T-cell (primary cell): ENCODE measurements at places on chromosomes 1 and 21.
A peak's percentile ranks its signal among the peaks of the same experiment; 100 is the strongest.

DNA sequence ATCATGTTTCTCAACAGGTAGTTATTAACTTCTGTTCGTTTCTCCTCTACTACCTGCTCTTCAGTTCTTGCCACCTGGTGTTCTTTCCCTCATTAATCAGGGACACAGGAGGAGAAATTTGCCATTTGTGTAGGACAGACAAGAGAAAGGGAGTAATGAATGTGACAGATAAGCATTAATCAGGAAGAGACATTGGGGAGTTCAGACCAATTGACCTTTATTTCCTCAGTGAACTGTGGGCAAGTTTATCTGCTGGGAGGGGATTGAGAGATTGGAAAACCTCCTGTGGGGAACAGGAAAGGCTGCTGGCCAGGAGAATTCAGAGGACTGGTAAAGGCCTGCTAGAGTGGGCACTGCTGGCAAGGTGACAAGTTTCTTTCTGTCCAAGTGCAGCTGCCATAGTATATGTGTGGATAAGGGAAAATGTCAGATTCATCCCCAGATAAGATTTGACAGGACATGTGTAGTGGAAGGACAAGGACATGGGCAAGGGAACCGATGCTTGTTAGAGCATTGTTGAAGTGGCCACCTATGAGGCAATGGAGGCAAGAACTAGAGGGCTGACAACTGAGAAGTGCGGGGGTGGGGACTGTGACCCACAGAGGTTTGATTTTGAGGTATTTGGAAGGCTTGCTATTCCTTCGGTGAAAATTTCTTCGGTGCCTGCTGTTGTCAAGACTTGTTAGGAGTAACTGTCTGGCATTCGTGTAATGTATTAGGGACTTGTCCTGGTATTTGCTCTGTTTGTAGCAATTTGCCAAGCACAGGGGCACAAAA is 12.6 kb downstream of the SZT2 start:
- DNase-seq, result no peak

DNA sequence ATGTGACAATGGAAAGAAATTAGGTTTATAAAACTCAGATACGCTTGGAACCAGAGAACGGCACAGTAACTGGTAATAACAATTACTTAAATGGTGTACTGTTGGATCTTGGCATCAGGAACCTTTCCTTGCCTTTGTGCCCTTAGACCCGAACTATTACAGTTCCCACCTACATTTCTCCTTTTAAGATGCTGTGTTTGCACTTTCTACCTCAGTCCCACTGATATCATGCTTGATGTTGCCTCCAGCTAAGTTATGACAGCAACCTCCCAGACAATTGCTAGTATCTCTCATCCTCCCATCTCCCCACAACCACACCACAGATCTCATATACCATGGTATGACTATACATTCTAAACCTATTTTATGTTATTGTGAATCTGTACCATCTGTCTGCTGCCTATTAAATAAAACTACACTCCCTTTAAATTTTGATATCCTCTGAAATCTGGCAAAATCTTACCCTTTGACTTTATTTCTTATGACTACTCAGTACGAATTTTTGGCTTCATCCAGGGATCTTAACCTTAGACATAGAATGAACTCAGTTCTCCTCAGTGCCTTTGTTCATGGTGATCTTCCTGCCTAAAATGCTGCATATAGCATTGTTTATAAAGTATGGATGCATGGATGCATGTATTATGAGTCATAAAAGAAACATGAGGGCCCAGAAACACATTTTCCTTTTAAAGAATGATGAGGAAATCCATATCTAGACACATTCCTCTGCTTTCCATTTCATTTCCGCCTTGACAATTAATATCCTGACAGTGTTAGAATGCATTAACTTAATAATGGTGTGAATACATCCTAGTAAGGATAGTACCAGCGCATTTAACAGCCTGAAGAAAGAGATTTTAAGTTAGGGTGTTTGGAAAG is 64.1 kb downstream of the LRRC8D start:
- DNase-seq, result no peak

DNA sequence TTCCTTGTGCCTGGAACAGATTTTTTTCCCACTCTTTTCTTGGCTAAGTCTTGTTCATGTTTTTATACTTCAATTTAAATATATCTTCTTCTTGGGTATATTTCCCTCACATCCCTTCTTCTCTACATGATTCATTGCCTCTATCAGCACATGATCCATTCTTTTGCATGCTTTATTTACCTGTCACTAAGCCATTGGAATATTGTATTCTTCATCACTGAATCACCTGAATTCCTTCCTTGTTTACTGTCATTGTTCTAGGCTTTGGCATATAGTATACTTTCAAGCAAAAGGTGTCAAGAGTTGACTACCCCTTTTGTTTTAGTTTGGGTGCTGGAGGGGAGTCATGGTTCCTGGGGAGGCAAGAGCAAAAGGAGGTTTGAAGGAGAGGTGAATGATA is 464.5 kb upstream of the LRRC7 start:
- DNase-seq, result no peak

- DNase-seq, result no peak
These were observed 4.2 kb downstream of the OLFML2B start for GRCh38 chr1:162019446-162019845.

GRCh38 chr1:32886004-32886827 is at the start of gene HPCA:
Gene HPCA, plus strand, starts transcription at chr1:32886491. Its CDS starts 2,408 bp downstream, at chr1:32888899.
- peak; percentile 14 for DNase-seq

DNA sequence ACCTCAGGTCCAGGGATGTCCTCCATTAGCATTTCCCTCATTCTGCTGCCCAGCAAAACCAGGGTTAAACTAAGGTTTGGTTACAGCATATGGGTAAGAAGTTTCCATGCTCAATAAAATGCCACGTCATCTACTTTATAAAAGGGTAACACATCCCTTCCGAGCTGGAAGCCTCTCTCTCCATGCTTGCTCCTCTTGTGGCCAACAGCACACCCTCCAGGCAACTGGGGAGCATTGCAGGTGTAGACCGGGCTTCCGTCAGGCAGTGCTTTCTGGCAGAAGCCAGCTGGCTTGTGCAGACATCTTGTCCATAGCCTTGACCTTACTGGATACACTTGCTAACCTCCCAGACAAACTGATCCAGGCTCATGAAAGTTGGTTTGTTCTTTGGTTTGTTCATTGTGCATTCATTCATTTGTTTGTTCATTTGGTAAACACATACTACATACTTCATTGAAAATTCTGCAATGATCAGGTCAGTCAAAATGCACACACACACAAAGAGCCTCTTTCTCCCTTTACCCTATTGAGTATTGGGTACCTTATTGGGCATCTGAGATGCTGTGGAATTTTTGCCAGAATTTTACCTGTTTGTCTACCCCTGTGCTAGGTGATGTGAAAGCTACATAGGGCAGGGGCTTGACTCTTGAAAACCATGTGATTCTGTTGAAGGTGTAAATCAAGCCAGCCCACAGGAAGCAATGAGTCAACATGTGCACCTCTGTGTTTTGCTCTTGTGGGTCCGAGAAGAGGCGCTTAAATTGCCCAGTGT is 422.8 kb downstream of the CAMTA1 start:
- DNase-seq, result no peak

GRCh38 chr1:187689129-187689528 is 860.4 kb downstream of the PLA2G4A start:
- DNase-seq, result no peak

GRCh38 chr1:218748071-218748470 is 402.9 kb downstream of the TGFB2 start:
- DNase-seq, result no peak

DNA sequence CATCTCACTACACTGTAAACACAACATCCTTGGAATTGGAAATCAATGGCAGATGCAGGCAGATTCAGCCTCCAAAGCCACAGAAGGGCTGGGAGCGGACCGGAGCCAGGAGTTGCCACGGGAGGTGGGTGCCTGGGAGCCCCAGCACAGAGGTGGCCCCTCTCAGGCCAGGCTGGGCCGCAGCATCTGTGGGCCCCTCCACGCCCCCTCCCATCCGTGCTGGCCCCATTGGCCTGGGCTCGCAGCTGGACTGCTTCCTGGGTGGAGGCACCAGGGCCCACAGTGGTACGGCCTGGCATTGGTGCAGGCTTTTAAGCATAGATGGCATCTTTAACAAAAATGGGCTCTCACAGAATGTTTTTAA is 64.2 kb downstream of the SLX9 start:
- DNase-seq, result no peak

DNA sequence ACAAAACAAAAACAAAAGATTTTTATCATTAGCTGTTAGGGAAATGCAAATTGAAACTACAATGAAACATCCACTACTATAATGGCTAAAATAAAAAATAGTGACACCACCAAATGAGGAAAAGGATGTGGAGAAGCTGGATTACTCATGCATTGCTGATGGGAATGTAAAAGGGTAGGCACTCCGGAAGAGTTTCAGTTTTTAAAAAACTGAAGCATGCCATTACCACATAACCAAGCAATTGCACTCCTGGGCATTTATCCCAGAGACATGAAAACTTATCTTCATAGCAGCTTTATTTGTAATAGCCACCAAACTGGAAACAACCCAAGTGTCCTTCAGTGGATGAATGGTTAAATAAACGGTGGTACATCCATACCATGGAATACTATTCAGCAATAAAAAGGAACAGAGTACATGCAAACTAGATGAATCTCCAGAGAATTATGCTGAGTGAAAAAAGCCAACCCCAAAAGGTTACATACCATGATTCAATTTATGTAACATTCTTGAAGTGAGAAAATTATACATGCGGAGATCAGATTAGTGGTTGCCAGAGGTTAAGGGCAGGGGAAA is 14.5 kb upstream of the CFAP298 start:
- DNase-seq, result no peak

DNA sequence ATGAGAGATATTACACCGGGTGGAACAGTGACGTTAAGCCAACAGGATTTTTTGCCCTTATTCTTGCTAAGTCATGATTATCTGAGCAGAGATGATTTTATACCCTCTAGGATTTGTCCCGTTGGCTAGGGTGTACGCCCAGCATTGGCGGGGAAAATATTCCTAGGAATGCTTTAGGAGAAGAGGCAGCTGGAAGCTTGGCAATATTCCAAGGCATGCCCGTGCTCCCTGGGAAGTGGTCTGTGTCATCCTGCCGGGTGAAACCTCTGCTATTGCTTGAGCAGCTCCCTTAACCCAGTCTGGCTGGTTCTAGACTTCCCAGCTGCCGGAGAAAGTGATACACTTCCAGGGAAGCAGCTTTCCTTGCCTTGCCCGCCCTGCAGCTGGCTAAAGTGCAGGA is 16.2 kb downstream of the CHRNB2 start:
- no peak for DNase-seq

DNA sequence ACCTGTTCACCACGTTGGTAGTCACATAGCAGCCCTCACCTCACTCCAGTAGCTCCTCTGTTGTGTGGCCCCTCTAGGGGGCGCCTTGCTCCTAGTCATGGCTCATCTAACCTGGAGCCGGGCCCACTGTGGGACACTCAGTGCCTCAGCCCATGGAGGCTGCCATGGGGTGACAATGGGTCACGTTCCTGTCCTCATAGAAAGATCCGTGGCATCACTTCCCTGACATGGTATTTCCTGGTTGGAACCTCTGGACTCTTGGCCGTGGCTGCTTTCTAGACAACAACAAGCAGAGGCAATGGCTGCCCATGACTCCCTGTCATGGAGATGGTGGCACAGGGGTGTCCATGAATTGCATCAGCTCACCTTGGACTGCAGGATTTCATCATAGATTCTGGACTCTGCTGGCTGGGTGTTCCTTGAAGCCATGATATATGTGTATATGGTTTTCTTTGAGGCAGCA is 27.5 kb upstream of the SLAMF6 start:
- DNase-seq, result peak; percentile 61

GRCh38 chr1:202235003-202235660 is 41.5 kb downstream of the LGR6 start:
- no peak for DNase-seq

DNA sequence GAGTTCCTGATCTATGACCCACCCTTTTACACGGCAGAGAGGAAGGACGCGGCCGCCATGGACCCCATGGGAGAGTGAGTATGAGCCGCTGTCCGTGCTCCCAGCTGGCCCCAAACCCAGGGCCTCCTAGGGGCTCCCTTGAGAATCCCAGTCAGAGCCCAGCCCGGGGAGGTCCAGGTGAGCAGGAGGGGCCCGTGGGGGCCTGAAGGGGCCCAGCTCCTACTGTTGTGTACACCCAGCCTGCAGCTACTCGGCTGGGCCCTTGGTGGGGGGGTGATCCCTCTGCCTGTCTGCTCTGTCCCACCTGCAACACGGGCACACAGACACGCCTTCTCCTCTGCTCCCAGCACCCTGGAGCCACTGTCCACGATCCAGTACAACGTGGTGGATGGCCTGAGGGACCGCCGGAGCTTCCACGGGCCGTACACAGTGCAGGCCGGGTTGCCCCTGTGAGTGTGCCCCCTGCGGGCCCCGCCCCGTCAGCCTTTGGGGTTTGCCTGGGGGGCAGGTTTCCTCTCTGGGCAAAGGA is 28.6 kb upstream of the LRRC3 start:
- DNase-seq, result no peak

GRCh38 chr1:244749230-244750016 is 86.0 kb upstream of the COX20 start:
- DNase-seq, result no peak

- peak; percentile 22 for DNase-seq
These were observed 7.2 kb downstream of the AGMAT start for GRCh38 chr1:15577691-15578090.

DNA sequence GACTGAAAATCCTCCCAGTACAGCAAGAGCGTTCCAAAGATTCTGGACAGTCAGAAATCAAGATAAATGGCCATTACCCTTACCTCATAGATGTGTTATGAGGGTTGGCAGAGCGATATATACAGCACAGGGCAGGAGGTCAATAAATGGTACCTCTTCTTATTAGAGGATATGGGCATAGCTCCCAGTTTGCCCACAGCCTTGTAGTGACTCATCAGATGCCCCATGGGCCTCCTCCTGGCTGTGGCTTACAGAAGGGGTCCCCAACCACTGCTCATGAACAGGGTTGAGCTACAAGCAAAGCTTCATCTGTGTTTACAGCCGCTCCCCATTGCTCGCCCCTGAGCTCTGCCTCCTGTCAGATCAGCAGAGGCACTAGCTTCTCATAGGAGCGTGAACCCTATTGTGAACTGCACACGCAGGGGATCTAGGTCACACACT is 7.3 kb upstream of the IFNGR2 start:
- no peak for DNase-seq

DNA sequence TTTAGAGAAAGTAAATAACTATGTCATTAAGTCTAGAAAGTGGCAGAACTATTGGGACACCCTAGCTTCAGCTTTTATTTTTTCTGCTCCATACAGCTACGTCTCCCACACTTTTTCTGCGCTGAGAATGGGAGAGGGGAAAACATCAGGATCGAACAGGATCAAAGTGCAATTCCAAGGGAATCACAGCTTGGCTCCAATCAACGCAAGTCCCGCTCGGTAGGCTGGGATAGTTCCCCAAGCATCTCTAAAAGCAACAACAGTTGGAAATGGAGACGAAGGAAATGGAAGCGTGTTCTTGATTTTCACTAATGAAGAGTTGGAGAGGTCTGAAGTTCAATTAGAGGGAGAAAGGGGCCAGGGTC is 536 bp downstream of the HMGCL start:
- no peak for DNase-seq

- no peak for DNase-seq
These were observed 38.0 kb downstream of the PLXNA2 start for GRCh38 chr1:208206092-208206698.
